ENCODE measurements at places on chromosomes 5 and 9. TPM values are rescaled to one million over a fixed set of nuclear protein-coding genes. Genes with fewer than 3 reads are reported as not detected.

- DNase-seq: no peak
These were observed 6.4 kb downstream of the CMBL start for GRCh38 chr5:10301266-10301665.

PTCH1 gene
- total RNA-seq: 2.5 TPM

DNA sequence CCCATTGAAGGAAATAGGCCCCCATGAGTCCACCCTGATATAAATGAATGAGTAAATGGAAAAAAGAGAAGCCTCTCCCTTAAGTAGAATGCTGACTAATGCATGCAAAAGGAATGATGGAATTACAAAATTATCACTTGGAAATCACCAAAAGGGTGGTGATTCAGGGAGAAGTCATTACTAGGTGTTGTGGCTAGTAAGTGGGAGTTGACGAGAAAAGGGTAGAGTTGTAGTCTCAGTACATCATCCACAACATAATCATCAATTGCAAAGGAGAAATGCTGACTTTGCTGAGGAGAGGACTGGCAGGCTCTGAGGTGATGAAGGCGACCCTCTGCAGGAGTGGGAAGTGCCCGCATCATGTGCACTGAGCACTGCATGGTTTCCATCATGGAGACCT is 201.5 kb upstream of the S1PR3 start:
- DNase-seq: no peak

GRCh38 chr5:80184235-80185023 is 71.4 kb downstream of the SERINC5 start:
- no peak for DNase-seq

FAF2 gene
- 18.5 TPM for total RNA-seq

Data from esophagus squamous epithelium (tissue), 5 donors.